ENCODE measurements at places on chromosomes 3 and 15. TPM values are rescaled to one million over a fixed set of nuclear protein-coding genes. Genes with fewer than 3 reads are reported as not detected.

The FANCD2OS gene
- total RNA-seq, result not detected

DNA sequence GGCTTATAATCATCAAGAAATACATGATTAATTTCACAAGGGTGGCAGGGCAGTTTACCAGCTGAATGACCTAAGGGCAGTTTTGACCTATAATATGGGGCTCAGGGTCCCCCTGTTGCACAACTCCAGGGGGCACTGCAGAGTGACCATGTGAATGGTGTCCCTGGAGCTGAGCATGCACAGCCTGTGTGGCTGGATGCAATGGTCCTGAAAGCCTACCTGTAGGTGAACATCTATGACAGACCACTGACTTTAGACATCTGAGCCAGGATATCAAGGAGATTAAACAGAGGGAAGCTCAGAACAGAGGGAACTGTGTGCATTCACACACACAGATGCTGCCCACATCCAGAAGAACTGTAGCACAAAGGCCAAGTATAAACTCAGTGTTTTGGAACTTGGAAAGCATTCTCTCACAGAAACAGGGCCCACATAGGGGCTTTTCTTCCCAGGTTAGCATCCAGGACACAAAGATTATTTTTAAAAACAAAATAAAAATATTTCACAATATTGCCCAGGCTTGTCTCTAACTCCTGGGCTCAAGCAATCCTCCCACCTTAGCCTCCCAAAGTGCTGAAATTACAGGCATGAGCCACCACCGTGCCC is 7.8 kb upstream of the SLC6A11 start:
- no peak for DNase-seq

GRCh38 chr3:150756491-150757059 is 6.4 kb downstream of the SIAH2 start:
- no peak for DNase-seq

GRCh38 chr3:52119099-52119498 is 35.1 kb downstream of the POC1A start:
- no peak for DNase-seq

The CEMIP gene
- total RNA-seq, result 5.4 TPM

DNA sequence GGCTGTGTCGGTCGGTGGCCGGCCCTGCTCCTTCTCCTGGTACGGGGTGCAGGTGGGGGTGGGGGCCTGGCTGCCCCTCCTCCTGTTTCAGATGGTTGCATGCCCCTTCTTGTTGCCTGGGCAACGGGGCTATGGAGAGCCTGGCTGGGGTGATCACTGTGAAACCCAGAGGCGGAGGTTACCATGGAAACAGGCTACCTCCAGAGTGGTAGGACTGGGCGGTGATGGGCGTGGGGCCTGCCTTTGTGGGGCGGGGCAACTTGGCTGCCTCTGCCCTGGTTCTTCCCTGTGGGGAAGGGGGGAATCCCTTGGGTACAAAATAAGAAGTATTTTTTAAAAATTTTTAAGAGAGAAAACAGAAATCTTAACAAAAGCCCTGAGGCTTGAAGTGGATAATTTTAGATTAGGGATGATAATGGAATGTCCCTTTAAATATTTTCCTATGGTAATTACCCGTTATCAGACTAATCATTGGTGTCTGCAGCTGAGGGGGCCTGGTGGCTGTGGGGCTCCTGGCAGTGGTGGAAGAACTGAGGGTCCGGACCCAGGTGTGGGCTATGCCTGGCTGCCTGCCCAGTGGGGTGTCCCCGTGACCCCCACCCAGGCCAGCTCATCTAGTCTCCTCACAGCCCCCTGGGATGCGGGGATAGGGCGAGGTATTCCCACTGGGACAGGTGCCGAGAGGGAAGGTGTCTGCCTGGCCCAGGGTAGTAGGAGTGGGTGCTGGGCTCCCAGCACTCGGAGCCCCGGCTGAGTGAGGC is 32.5 kb downstream of the PLXNA1 start:
- DNase-seq, result no peak

GRCh38 chr15:31083370-31083780 is 18.1 kb downstream of the TRPM1 start:
- no peak for DNase-seq

DNA sequence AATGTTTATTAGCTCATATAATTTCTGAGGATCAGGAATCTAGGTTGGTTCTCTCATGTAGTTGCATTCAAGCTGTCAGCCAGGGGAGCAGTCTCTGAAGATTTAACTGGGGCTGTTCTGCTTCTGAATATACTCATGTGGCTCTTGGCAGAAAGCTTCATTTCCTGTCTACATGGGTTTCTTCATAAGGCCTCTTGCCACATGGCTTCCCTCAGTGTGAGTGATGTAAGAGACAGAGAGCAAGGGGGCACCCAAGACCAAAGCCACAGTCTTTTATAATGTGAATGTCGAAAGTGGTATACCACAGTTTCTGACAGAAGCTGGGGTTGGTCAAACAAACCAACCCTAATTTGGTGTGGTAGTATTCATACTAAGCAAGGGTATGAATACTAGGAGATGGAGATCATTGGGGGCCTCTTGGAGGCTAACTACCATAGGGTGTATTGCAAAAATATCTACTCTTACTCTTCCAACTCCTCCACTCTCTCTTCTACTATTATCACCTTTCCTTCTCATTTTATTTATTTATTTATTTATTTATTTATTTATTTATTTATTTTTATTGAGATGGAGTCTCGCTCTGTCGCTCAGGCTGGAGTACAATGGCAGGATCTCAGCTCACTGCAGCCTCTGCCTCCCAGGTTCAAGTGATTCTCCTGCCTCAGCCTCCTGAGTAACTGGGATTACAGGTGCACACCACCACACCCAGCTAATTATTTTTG is 123.8 kb downstream of the B3GALNT1 start:
- no peak for DNase-seq

DNA sequence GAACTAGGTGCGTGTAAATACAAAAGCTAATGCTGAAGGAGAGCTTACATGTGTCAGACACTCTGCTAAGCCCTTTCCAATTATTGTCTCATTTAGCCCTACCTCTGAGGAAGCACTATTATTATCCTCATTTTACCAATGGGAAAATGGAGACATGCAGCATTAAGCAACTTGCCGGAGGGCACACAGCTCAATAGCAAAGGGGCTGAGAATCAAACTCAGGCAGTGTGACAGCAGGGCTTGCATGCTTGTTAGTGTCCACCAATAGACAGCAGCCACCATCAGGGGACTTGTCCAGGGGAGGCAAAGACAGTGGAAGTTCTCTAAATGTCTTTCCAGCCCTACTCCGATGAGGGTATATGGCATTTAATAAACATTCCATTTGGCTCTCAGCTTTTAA is 548.6 kb downstream of the MAGI1 start:
- no peak for DNase-seq

DNA sequence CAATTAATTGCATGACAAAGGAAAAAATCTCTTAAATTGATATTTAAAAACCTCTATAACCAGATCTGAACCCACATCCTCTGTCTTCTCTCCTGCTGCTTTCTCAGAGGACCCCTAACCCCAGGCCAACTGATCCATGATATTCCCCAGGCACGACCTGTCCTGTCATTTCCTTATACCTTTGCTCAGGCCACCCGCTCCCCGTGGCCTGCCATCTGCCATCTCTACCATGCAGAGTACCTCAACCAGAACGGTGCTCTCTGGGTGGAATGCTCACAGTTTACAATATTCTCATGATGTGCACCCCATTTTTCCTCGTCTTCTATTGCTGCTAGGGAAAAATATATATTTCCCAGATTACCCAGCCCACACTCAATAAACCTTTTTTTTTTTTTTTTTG is 57.7 kb downstream of the ARHGEF3 start:
- no peak for DNase-seq

The TFDP2 gene
- total RNA-seq, result 70.6 TPM

GRCh38 chr3:27293939-27294338 is 75.2 kb downstream of the NEK10 start:
- DNase-seq, result no peak

GRCh38 chr15:50028326-50028725 is 90.7 kb downstream of the ATP8B4 start:
- DNase-seq, result no peak
